ENCODE measurements at places on chromosomes 1 and 21.

DNA sequence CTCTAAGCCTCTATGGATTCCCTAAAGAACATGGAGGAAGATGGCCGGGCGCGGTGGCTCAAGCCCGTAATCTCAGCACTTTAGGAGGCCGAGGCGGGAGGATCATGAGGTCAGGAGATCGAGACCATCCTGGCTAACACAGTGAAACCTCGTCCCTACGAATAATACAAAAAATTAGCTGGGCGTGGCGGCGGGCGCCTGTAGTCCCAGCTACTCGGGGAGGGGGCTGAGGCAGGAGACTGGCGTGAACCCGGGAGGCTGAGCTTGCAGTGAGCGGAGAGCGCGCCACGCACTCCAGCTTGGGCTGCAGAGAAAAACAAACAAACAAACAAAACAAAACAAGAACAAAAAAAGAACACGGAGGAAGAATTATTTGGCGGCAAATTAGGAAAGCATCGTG, 5.8 kb upstream of the ZNF326 start:
- no peak for DNase-seq

DNA sequence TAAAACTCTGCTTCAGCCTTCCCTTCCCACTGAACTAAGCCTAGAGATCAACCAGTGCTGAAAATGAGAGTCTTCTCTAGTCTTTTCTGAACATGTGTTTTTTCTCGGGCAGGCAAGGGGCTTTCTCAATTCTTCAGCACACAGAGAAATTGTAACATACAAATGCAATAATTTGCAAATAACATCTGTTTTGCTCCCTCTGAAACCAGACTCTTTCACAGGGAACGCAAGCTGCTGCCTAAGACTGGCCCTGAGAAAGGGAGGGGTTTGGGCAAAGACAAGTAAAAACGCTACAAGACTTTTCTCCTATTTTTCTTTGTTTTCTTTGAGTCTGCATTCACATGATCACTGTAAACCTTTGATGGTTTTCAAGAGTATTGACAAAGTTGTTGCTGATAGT, 39.6 kb upstream of the VN1R5 start:
- DNase-seq = no peak

GRCh38 chr1:91513160-91513559, 12.5 kb downstream of the CDC7 start:
- no peak for DNase-seq

DNA sequence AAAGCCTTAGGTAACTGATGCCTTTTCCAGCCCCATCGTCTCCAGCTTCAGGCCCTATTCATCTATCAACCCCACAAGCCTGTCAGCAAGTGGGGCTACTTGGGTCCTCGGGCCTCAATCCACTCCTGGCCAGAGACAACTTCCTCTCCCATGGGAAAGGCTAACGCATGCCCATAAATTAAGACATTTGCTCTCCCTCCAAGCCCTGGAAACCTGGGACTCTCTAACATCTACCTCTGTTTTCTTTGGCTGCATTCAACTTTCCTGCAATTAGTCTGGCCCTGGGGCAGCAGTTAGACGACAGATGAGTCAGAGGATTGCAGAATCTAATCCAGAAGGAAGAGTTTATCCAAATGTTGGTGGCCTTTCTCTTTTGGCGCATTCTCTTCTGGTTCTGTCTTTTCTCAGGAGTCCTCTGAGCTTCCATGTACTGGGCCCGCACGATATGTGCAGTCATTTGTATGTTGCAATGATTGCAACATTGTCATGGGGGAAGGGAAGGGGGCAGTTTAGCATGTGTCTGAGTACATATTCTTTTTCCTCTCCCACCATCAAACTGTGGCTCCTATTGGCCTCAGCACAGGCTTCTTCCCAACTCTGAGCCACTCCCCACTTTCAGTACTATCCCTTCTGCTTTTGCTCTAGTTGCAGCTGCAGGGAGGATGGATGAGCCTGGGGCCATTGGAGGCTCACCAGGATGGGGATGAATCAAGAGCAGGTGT, 54.4 kb downstream of the NAV1 start:
- DNase-seq = no peak

DNA sequence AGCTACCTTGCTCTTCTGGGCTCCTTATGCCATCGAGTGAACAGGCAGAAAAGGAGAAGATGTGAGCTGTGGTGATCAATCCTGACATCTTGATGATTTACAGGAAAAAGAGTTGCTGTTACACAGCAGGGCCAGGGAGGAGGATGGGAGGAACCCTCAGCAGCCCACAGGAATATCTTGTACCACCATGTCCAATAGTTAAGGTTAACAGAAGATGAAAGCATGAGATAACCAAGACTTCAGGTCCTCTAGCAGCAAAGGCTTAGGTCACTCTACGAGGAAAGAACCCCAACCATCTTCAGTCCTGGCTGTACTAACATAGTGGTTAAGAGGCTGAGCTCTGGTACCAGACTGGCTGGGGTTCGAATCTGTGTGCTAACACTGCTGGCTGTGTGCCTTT, 12.1 kb upstream of the SELENBP1 start:
- no peak for DNase-seq

DNA sequence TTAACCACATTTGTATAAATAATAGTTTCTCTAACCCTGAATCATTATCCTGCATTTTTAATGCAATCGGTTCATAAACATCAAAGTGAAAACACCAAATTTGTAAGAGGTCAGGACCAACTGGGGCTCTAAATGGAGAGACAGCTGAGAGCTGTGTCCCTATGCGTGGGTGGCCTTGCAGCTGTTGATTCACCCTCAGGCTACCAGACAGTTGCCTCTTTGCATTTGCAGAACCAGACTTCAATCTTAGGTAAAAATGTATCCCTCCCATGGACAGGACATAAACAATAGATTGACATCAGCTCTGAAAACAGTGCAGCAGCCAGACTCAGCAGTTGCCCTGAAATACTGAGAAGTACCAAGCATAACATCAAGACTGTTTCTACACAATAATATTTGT, 8.8 kb upstream of the TGFB2 start:
- no peak for DNase-seq

GRCh38 chr21:38416791-38417190, 81.5 kb downstream of the ERG start:
- no peak for DNase-seq

- DNase-seq = no peak
Measured at GRCh38 chr1:169527451-169528214, 41.9 kb upstream of the SLC19A2 start.

- DNase-seq = no peak
Measured at GRCh38 chr1:53311702-53312305, 16.1 kb downstream of the LRP8 start.

DNA sequence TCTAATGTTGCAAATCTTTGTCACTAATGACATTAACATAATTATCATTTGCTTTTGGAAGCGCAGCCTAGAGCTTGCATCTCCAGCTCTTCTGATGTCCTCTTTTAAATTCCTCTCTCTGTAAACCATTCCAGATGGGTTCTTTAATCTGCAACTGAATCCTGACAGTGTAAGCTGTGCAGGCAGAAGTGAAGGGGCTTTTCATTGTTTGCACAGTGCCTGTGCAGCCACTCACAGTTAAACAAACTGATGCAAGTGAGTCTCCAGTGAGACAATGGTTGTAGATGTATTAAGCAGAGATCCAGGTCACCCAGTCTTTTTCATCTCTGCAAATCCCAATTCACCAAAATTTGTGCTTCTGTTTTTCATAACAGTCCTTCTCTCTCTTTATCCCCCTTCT, 22.5 kb upstream of the FCRL5 start:
- DNase-seq = no peak

Data from nephron progenitor cell (in vitro differentiated cells).